ENCODE measurements at places on chromosomes 2 and 18.

DNA sequence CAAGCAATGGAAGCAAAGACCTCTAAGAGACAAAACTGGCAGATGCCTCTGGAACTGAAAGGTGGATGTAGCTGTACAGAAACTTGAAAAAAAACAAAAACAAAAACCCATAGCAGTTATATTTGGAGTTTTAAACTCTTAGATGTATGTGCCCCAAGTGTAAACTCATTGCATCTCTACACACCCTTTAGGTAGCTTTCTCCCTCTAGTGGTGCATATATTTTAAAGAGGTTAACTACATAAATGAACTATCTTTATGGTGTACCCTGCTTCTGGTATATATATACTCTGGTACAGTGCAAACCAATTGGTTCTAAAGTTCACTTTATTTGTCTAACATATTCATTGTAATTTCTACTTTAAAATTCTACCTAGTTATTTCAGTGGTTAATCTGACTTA lies 518.2 kb downstream of the NRXN1 start:
- no peak for DNase-seq

DNA sequence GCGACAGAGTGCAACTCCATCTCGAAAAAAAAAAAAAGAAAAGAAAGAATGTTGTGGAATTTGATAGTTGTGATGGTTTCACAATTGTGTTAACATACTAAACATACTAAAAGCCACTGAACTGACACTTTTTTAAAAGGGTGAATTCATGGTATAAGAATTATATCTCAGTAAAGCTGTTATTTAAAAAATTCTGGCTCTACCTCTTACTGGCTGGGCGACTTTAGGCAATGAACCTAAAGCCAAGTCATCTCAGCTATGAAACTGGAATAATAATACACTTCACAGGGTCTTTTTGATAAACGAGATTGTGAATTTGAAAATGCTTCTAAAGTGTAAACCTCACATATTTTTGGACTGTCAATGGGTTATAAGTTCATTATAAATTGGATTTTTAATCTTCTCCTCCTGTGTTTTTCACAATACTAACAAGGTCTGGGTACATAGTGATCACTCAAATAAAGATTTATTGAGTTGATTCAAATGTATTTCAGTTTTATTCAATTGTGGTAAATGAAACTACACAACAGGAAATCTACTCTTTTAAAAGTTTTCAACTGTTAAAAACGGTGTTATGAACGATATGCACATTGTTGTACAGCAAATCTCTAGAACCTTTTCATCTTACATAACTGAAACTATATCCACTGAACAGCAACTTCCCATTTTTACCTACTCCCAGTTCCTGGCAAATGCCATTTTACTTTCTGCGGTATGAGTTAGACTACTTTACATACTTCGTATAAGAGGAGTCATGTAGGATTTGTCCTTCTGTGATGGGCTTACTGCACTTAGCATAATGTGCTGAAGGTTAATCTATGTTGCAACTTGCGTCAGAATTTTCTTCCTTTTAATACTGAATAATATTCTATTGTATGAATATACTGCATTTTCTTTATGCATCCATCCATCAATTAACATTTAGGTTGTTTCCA lies 43.0 kb upstream of the GTF2A1L start:
- no peak for DNase-seq

- no peak for DNase-seq
Observed at GRCh38 chr18:34467058-34467457, 242.3 kb upstream of the NOL4 start.

GRCh38 chr18:8786483-8787370 lies 81.4 kb downstream of the MTCL1 start:
- no peak for DNase-seq

- no peak for DNase-seq
Observed at GRCh38 chr18:4319738-4320677, 135.1 kb downstream of the DLGAP1 start.

GRCh38 chr2:10659898-10660568 lies 29.7 kb downstream of the NOL10 start:
- no peak for DNase-seq

DNA sequence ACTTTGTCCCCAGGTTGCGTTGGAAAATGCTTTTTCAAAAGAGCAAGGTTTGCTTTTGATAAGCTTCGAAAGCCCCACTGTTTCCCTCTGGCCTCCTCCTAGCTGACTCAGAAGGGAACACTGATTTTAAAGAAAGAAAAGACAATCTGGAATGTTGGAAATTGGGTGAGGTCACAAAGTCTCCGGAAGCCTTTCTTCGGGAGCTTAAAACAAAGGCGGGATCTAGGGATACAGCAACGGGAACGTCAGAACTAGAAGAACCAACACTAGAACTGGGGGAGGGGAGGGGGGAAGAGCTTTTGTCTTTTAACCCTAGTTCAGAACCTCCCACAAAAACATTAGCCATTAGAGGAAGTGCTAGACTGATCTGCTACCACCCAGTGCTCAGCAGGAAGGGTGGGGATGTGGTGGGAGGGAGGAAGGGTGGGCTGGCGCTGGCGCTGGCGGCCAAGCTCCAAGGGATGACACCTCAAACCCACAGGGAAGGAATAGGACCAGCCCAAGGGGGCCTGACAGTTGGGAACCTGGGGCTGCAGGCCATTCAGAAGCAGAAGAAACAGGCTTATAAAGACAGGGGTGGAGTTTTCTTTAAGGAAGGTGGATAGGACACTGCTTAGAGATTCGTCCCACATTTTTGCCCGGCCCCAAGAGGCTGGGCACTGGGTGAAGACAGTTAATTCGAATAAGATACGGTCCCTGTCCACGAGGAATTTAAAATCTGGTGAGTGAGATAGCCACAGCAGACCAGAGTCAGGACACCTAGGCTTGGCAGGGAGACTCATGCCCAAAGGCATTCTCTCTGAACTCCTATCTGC lies 1.7 kb downstream of the TMSB10 start:
- no peak for DNase-seq

DNA sequence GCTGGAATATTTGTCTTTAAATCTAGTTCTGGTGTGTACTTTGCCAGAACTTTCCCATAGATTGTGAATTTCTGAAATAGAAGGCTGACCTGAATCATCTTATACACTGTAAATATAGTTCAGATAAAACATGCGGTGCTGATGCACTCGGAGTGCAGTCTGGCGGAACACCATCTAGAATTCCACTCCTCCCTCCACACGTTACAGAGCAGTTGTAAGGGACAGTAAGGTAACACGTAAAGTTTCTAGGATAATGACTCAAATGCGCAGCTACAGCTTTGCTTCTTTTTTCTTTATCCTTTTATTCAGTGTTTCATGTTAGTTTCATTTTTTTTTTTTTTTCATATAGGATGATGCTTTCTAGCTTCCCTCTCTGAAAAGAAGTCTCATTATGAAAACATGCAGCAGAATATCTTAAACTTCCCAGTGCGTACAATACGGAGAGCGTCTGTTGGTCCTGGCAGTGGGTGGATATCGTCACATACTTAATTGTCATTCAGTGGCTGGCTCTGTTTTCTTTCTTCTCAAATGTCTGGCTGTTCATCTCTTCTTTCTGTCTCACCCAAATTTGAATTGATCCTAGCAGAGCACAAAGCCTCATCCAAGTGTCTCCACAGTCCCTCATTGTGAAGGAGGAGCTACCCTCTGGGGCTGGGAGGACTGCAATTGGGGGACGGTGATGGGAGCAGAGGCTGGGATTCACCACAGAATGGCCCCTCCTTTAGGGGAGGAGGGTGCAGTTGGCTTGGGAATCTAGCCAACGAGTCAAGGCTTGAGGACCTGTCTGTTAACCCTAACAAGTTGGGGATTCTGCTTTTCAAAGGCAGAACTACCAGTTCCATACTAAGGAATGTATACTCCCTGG lies 138.8 kb downstream of the MYT1L start:
- DNase-seq = no peak

DNA sequence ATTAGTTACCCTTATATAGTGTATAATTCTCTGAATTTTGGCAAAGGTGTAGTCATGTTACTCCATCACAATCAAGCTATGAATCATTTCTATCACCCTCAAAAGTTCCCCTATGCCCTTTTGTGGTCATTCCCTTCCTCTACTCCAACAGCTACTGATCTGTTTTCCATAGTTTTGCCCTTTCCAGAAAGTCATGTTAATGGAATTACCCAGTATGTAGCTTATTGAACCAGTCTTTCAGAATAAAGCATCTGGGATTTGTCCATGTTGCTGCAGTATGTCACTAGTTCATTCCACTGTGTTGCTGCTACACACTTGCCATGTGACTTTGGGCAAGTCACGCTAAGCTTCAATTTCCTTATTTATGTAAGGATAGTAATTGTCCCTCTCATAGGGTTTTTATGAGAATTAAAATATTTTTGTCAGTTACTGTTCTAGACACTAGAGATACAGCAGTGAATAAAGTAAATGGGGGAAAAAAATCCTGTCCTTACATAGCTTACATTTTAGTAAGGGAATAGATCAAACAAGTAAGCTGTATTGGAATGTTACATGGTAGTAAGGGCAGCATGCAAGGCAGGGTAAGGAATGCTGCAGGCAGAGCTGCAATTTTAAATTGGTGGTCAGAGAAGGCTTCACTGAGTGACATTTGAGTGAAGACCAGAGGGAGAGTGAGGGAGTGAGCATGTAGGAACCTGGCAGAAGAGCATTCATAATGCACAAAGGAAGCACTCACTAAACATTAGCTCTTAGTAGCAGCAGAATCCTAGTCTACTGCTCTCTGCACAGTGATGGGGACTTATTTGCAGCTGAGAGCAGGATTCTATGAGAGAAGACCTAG lies 80.3 kb upstream of the TSPYL6 start:
- no peak for DNase-seq

GRCh38 chr2:143486976-143487375 lies 357.8 kb downstream of the ARHGAP15 start:
- DNase-seq = no peak

DNA sequence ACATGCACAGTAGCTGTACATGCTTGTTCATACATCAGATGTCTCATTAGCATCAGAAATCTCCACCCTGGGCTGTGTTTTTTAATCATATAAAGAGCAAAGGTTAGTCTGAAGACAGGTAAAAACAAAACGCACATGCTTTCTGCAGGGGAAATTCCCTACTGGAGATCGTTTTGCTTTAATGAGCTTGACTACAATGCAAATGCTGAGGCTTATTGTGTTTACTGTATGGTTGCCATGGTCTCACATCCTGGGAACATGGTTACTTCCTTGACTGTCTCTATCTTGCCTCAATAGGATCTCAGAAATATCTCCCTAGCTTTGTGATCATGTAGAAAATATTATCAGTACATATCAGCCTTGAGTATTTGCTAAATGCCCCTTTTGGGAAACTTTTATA lies 336.5 kb upstream of the TFPI start:
- DNase-seq = no peak

DNA sequence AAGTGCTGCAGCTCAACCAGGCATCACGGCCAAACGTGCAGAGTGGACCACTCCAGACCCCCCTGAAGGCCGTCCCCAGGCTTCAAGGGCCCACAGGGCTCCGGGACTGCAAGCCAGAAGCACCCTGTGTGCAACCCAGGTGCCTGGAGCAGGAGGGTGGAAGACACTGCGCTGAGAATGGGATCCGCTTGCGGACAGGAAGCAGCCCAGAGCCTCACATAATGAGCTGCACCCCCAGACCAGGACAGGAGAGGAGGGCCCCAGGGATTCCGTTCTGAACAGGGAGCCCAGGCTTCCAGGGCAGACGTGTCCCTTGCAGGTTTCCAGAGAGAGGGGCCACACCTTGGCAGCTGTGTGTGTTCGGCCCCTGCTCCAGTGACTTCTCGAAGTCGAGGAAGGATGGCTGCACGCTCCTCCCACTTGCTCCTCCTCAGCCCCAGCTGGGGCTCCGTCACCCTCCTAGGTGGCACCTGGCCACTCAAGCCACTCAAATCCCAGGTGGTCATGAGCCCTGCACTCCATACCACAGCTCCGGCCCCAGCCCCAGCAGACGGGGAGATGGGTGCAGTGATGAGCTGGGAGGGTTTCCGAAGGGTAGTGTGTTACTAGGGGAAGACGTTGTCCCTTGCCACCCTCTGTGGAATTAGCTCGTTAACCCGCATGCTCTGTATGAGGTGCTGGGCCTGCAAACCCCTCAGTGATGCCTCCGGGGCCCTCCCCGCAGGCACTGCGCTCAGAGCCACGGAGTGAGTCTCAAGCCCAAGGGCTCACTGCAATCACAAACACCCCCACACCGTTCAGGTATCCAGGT lies 79.2 kb downstream of the NDUFA10 start:
- no peak for DNase-seq

DNA sequence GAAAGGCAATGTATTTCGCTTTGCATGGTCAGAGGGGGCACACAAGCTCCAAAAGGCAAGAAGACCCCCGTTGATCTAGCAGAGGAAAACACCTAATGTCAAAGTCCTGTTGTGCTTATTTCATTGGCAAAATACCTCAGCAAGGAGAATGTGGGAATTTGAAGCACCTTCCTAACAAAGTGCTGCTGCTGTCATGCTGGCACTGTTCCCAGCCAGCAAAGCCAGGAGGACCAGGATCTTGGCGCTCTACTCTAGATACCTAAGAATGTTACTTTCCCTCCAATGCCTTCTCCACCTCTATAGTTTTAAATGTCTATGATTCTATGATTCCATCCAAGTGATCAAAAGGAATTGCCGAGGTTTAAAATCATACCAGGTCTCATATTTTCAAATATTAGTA lies 867.9 kb upstream of the POU3F3 start:
- DNase-seq = no peak

DNA sequence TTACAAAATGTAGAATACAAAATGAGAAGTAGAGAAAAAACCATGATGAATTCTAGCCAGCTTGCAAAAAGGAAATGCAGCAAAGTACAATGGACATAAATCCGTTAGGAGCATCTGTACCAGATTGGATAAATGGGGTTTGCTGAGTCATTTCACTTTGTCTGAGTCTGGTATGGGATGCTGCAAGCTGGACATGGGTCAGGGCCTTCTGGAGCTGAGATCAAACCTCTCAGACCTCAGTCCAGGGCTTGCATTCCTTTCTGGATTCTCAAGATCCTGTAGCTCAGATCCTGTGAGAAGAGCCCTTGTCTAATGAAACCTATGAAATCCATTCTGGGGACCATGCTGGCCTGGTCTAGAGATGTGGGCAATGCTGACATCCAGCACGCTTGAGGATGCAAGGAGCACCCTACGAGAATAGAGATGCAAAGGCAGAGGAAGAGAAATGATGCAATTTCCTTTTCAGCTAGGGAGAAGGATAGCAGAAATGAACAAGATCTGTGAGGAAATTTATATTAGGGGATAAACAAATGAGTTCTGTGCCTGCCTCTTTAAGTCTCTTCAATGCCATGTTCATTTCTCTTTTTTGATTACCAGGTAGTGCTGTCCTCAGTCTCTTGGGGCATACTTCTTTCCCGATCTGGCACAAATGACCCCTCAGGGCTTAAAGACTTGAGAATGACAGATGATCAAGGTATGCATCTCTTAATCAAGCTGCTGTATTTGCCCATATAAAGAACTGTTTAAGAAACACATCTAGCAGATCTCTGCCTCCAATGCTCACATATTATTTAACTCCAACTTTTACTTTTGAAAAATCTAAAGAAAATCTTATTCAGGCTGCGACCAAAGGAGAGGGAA lies 230.4 kb downstream of the MEIS1 start:
- DNase-seq = no peak

- no peak for DNase-seq
Observed at GRCh38 chr18:13259701-13260100, 41.1 kb downstream of the LDLRAD4 start.
